ENCODE measurements at places on chromosomes 12 and 14.

DNA sequence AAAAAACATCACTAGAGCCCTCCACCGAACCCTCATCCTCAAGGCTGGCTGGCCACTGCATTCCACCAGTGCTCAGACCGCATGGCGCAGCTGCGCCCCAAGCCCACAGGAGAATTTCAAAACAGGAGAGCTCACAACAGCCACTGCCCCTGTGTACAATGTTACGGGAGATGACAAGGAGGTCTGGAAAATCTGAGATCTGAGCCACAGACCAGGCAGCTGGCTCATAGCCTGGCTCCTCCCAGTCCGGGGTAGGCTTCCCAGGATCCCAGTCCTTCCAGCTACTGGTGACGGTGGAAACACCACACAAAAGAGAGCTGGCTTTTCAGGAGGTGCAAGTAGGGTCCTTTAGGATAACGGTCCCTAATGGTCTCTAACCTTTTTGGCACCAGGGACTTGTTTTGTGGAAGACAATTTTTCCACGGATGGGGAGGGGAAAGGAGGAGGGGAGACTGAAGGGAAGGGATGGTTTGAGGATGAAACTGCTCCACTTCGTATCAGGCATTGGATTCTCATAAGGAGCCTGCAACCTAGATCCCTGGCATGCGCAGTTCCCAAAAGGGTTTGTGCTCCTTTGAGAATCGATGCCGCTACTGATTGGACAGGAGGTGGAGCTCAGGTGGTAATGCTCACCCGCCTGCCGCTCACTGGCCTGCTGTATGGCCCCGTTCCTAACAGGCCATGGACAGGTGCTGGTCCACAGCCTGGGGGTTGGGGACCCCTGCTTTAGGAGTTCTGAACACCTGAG lies 23.0 kb upstream of the NRDE2 start:
- no peak for DNase-seq

DNA sequence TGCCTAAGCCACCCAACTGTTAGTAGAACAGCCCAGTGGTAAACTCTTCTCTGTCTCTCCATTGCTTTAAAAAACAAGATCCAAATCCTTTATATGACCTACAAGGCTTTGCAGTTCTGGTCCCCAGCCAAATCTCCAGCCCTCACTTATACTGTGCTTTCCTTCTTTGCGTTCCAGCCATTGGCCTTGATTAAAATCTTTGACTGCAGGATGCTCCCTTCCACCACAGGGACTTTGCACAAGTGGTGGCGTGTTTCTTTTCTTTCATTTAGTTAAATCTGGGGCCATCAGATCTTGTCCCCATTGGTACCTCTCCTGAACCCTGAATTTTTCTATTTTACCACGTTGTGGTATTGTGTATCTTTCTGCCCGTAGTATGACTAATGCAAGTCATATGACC lies 183.7 kb downstream of the VRK1 start:
- DNase-seq, result no peak

DNA sequence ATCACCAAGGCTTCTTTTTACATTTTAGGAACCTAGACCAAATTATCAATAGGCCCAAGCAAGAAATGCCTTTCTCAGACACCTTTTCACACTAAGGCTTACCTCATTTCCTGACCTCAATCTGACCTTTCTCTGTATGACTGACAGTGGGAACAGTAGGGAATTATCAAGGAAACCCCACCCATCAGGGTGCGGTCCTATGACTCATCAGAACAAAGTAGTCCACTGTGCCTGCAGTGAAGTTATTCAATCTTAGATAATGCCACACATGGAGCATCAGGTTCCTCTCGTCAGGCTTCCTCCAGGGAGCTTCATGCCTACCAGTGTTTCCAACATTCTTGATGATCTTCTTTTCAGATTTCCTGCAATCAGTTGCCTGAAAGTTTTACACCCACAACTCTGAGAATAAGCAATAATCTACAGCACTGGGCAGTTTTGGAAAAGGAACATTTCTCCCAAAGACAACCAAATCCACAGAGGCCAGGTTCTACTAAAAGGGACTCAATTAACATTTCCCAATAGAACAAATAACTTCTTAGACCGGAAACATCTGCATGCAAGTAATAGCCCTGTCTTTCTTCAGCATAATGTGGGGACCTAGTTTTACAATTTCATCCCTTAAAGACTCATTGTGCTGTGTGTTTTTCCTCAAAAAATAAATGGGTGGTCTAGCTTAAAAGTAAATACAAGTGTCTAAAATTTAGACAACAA lies 35.9 kb upstream of the TMTC2 start:
- DNase-seq, result no peak

GRCh38 chr14:23636317-23637211 lies at the start of gene DHRS2:
TSS of gene DHRS2 (plus strand) at chr14:23636364. CDS start at chr14:23638865, 2,501 bp downstream.
- no peak for DNase-seq

- no peak for DNase-seq
These were observed 21.9 kb downstream of the CLEC9A start for GRCh38 chr12:10052193-10052913.

DNA sequence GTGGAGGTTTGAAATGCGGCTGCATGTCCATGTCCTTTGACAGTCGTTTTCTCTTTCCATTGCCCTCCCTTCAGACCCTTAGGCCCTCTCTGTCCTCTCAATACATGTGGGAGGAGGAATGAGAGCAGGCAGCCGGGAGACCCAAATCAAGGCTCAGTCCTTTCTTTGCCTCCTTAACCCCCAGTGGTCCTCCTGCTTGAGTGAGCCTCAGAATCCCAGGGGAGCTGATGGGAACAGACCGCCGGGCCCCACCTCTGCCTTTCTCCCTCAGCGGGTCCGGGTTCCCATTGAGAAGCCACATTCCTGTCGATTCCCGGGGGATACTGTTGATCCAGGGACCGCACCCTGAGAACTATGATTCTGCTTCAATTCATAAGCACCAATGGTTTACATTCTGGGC lies 77.9 kb upstream of the RFLNA start:
- no peak for DNase-seq

DNA sequence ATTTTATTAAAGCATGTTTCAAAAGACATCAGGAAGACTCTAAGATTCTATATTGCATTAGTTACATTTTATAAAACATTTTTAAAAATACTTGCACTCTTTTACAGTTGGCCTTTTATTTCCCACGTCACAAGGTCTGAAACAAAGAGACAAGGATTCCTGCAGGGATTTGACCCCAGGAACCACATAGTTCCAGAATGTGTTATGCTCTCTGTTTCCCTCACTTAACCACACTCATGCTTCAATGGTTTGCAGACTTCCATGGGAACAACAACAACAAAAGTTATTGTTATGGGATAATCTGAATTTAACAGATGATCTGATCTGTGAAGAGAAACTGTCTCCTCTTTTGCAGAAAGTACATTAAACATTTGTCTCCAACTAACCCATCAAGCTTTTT lies 104.3 kb upstream of the PPFIA2 start:
- no peak for DNase-seq

DNA sequence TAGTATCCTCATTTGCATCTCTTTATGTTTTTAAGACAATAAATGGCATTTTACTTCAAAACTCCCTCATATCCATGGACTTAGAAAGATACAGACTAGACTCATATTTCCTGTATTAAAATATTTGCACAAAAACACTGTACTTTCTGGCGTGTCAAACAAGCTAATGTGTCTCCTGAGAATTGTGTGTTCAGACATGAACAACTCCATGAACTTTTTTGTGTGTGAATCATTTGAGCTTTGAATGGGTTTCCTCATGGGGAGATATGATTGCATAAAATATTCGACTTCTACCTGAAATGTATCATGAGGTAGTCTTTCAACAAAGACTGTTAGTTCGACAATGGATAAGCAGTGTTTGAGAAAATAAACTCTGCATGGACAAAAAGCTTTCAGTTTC lies 58.8 kb downstream of the TMEM30B start:
- DNase-seq, result no peak

DNA sequence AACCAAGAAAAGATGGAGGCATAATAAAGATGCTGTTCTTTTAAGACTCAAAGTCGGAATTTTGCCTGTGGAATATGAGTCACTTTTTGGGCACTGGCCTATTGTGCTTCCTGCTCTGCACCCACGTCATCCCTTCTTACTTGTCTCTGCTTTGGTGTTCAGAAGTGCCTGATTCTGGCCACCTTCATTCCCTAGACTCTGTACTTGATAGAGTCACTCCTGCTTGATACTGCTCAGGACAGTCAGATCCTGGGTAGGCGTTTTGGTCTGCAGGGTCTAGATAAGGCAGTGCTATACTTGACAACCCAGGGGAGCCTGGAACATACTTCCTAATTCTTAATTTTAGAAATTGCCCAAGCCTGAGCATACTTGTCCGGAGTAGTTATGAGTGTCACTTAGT lies 1.9 kb downstream of the LRRK2 start:
- DNase-seq, result peak; percentile 76

- DNase-seq, result no peak
These were observed 62.6 kb downstream of the SLC38A4 start for GRCh38 chr12:46763230-46763629.

DNA sequence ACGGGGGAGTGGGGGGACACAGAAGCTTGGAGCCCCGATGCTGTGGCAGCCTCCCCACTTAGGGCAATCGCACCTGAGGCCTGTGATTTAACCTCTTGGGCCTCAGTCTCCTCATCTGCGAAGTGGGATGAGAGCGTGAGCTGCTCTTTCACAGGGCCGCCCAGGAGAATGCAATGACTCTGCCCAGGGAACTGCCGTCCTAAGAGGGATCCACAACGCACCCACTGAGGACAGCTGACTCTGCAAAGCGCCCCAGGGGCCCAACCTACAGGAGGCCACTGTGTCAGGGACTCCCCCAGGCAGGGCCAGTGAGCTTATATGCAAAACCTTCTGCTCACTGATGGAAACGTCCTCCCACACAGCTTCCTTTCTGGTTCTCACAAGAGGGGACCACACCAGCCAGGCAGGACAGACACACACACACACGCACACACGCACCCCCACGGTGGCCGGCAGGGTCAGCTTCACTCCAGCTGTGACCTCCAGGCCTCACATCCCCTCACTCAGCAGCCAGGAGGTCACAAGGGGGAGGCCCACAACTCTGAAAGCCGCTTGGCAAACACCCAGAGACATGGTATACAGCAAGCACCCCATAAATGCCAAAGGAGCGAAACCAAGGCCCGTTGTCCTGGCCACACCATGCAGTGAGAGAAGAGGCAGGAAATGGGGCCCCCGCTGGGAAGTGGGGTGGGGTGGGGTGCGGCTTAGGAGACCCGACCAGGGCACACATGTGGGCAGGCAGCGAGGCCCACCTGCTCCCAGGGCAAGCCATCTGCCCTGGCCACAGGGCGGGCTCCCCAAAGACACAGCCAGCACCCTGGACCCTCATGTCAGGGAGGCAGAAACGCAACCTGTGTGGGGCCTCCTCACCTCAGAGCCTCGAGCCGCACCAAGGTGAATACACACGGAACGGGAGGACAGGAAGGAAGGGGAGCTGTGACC lies 73.3 kb downstream of the NCOR2 start:
- DNase-seq, result peak; percentile 27

DNA sequence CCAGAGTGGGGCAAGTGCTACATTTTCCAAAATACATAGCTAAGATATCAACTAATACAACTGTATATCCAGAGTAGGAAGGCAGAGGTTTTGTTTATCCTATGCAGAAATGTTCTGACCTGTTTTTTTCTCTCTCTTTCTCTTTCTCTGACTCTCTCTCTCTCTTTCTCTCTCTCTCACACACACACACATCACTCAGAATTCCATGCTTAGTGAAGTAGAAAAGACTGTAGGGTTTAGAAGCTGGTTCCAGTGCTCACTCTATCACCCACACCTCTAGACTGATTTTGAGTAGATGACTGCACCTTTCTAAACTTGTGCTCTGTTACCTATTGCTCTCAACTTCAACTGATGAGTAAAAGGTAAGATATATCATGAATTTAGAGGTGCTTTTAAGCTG lies 356.7 kb downstream of the LRIG3 start:
- no peak for DNase-seq

- no peak for DNase-seq
These were observed 317.6 kb downstream of the CCDC91 start for GRCh38 chr12:28507867-28508266.

- no peak for DNase-seq
These were observed 21.0 kb upstream of the RIC8B start for GRCh38 chr12:106753526-106753925.

DNA sequence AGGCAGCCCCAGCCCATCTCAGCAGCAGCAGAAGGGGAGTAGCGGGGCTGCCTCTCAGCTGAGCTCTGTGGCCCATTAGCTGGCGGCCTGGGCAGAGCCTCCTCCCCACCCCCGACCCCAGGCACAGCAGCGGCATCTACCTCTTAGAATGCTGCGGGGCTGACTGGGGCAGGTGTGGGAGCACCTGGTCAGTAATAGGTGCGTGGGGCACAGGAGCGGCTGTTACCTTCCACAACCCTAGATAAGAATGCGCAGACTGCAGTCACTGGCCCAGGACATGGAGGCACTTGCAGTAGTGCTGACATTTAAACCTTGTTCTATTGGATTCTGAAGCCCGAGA lies 35.6 kb downstream of the SYNE3 start:
- no peak for DNase-seq

GRCh38 chr12:79678306-79678705 lies 12.5 kb downstream of the PAWR start:
- DNase-seq, result no peak

- no peak for DNase-seq
These were observed 16.6 kb upstream of the TCP11L2 start for GRCh38 chr12:106285982-106286381.

DNA sequence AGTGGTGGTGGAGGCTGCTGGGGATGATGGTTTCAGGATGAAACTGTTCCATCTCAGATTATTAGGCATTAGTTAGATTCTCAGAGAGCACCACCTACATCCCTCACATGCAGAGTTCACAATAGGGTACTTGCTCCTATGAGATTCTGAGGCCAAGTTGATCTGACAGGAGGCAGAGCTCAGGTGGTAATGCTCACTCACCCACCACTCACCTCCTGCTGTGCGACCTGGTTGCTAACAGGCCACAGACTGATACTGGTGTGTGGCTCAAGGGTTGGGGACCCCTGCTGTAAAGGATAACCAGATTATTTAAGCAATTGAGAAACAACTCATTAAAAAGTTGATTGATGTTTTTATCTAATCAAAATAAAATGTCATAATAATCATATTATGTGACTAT lies 248.5 kb downstream of the RERGL start:
- no peak for DNase-seq

DNA sequence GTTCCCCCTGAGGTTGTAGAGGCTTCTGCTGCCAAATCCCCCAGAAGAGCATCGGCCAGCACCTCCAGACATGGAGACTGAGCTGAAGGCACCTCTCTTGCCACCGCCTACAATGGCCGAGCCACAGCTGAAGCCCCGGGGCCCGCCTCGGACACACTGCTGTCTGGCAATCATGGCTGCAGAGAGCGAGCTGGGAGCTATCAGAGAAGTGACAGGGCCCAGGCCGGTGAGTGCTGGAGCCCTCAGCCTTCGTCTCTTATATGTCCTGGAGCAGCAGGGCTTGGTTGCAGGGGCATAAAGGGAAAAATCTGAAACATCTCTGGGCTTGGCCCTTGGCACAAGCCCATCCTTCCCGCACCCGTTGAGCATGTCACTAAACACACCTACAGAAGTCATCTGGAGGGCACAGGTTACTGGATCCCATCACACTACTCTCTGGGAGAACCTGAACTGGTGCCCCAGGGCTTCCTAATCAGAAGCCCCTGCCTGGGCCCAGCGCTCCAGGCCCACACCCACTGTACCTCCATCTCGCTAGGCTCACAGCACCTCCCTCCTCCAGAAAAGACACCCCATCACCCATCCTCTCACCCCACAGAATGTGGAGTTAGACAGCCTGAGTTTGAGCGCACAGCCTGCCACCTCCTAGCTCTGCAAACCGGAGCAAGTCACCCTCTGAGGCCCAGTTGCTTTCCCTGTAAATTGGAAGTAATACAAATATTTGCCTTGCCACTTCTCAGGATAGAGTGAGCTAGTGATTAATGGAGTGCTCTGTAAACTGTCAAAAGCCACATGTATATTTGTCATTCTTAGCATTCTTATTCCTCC lies at the start of gene KRT4:
Gene KRT4 (minus strand): TSS at position 232 of the 825 bp plus-strand sequence. CDS start 58 bp downstream, at position 174.
- no peak for DNase-seq

Data from CD14-positive monocyte (primary cell).